RPMI8226 (cell line): ENCODE measurements at places on chromosomes 7 and 10.
A peak's percentile ranks its signal among the peaks of the same experiment; 100 is the strongest.

DNA sequence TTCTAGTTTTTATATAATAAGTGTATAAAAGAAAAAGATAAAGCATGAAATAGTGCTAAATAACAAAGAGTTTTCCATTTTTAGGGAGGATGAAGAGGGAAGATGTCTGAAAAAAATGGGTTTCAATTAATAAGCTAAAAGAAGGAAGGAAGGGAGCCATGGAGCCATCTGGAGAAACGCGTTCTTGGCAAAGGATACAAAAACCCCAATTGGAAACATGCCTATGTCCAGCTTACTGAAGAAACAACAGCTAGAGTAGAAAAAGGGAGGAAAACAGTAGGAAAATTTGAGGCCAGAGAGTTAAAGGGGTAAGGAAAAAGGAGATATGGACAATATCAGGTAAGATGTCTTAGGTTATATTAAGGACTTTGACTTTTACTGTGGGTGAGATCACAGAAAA is 416.2 kb upstream of the GHITM start:
- DNase-seq, result no peak

DNA sequence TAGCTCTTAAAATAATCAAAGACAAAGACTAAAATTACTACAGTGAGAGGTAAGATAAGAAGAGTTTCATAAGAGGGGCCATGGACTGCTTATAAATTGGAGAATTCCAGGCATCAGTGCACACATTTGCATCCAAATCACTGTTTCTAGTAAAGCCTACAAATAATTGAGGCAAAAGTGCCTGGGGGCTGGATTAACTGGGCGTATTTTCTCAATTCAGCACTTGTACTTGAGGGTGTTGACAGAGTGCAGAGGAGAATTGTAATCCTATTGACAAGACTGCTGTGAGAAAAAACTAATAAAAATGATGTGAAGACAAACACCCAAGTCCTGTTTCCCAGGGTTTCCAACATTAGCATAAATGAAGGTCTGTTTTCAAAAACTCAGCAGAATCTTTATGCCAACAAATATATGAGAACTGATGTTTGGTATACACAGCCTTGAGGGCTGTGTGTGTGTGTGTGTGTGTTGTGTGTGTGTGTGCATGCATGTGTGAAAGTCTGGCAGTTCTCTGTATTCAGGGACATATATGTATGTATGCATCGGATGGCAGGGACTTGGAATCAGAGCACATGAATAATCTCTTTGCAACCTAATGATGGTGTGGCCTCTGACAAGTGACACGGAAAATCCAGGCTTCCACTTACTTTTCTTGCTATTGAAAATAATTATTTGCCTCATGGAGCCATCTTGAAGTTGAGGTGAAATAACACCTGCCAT is 182.1 kb upstream of the CDC14C start:
- DNase-seq, result no peak

GRCh38 chr7:36708767-36709166 is 15.5 kb downstream of the AOAH start:
- DNase-seq, result no peak

DNA sequence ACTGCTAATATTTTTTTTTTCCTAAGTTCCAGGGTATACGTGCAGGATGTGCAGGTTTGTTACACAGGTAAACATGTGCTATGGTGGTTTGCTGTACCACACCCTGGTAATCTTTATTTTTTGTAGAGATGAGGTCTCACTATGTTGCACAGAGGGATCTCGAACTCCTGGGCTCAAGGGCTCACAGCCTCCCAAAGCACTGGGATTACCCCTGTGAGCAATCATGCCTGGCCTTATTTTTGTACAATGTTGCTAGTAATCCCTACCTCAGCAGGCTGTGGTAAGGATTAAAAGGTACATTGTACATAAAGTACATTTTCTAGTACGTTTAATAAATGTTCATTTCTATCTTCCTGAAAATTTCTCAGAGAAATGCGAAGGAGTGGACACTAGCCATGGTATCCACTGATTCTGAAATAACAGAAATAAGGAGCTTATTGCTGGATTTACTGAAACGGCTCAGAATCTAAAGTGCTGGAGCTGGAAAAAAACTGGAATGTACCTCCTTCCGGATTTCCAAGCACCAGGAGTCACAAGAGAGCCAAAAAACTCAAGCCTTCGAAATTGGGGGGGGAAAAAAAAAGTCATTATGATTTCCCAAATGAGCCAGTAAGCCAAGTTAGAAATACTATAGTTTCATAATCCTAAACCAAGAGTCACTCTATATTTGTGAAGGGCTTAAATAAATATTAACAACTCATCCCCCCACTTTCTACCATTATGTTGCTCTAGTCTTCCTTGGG is 69.6 kb downstream of the NT5C2 start:
- no peak for DNase-seq

- no peak for DNase-seq
Observed at GRCh38 chr10:109393425-109393824, 529.9 kb downstream of the XPNPEP1 start.

DNA sequence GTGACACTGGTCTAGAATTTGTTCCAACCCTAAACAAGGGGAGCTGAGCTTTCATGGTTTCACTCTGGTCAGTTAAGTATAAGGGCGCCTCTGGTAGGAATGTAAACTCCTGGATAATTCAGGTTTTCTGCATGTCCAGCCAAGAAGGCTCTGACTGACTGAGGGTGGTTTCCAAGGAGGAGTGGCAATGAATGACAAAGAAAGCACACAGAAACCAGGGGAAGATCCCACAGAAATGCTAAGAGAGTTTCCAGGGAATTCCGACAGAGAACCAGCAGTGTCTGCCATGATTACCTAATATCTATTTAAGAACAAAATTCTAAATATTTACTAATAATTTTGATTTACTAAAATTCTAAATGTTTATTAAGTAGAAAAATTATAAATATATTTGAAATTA is 27.3 kb upstream of the NRG3 start:
- DNase-seq, result no peak

GRCh38 chr7:110205899-110206298 is 885.0 kb upstream of the LRRN3 start:
- no peak for DNase-seq

DNA sequence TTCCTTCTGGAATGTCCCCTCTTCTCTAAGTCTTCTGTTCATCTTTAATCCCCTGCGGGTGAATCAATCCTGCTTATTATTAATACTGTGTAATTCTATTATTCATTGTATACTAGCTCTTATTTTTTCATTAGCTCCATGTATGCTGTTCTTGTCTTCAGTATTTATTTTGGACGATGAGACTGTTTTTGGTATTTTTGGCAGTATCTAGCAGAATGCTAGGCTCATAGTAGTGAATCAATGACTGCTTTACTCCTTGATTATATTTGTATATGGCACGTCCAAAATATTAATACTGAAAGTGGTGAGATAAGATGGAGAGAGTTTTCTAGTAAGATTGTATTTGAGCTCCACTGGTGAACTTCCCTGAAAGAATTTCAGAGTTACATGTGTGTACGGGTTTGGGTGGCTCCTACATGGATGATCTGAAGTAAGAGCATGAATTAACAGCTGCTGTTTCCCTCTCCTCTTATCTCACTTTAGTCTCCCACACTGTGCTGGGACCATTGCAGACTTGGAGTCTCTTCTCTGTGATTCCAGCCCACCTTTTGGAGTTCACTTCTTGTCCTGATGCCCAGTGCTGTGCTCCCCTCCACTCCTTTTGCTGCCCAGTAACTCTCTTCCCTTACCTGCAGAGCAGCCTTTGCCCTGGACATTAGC is 226.0 kb downstream of the CDK14 start:
- no peak for DNase-seq

DNA sequence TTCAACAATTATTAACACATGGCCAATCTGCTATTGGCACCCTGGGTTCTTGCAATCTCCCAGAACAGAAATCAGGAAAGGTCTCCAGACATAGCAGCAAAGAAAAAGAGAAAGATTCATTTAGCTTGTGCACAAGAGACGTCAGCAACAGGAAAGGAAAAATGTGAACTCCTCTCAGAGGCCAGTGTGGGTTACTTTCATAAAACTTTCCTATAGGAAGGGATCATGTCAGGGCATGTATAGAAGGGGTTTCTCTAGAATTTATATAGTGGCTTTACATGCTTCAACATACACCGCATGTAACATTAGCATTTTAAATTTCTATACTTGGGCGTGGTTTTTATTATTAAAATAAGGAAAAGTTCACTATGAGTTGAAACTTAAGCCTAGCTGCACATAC is 725.1 kb downstream of the SORCS1 start:
- no peak for DNase-seq

DNA sequence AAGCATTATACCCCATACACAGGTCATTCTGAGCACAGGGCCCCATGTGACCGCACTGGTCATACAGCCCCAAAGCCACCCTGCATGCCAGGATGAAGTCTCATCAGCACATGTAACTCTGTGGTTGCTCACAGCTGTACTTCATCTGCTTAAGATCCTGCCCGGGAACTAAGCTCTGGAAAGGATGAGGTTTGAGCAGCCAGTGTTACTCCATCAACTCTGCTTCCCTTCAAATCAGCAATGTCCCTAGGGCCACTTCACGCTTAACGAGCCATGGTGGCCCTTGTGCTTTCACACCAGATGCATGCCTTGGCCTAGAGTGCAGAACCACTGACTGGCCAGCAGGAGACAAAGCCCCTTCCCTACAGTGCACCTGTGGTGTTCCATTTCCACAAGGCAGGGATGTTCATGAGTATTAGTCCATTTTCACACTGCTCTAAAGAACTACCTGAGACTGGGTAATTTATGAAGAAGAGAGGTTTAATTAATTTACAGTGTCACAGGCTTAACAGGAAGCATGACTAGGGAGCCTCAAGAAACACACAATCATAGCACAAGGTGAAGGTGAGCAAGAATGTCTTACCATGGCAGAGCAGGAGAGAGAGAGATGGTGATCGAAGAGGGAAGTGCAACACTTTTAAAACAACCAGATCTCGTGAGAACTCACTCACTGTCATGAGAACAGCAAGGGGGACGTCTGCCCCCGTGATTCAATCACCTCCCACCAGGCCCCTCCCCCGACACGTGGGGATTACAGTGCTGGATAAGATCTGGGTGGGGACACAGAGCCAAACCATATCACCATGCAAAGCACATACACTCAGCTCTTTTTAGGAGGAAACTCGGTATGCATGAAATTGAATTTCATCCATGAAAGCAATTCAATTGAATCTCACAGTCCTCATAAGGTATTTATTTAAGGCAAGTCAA is 149.0 kb upstream of the CDCA7L start:
- DNase-seq, result peak; percentile 23

DNA sequence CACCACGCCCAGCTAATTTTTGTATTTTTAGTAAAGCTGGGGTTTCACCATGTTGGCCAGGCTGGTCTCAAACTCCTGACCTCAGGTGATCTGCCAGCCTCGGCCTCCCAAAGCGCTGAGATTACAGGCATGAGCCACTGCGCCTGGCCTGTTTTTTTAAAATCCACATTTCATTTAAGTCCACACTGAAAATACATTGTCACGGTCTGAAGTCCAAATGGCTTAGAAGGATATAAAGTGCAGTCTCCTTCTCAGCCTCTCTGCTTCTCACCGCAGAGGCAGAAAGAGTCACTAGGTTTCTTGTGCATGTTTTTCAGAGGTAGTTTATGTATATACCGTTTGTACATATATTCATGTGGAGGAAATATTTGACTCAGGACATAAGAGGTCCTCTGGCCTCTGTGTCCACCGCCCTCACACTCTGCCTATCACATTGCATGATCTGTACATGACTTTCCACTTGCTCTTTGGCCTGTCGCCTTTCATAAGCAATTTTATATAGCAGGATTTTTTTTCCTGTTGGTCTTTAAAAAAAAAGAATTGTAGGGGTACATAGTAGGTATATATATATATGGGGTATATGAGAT is 42.9 kb downstream of the BLNK start:
- DNase-seq, result no peak

GRCh38 chr10:132995909-132996602 is 53.7 kb upstream of the CFAP46 start:
- no peak for DNase-seq

DNA sequence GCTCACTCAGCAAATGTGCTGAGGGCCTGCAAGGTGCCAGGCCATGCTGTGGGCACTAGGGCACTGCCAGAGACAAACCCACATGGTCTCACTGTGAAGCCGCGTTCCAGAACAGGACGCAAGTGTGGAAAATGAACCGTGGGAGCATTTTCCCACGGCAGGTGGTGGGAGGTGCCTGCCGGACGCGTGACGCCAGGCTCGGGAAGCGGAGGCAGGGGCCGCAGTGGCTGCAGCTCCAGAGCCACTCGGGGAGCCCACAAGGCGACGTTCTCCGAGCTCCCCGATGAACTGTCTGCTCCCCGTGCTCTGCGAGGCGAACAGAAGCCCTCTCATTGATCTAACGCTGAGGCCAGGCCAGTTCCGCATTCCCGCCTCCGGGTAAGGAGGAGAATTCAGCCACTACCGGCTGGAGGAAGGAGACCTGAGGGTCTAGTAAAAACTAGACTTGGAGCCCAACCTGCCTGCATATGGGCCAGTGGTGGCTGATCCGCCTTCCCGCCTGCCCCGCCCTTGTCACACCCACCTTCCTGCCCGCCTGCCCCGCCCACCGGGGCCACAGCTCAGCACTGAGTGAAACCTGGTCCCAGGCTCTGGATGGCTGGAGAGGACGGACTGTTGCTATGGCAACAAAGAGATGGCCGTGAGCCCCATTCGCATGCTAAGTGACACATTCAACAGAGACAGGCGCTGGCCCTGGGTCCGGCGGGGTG is 13.1 kb downstream of the ADGRA1 start:
- peak; percentile 20 for DNase-seq

- no peak for DNase-seq
Observed at GRCh38 chr10:31920538-31920937, 8.1 kb downstream of the ARHGAP12 start.

- DNase-seq, result no peak
Observed at GRCh38 chr10:78185693-78186055, 152.0 kb downstream of the RPS24 start.

GRCh38 chr7:30301751-30302150 is 17.4 kb downstream of the ZNRF2 start:
- no peak for DNase-seq

DNA sequence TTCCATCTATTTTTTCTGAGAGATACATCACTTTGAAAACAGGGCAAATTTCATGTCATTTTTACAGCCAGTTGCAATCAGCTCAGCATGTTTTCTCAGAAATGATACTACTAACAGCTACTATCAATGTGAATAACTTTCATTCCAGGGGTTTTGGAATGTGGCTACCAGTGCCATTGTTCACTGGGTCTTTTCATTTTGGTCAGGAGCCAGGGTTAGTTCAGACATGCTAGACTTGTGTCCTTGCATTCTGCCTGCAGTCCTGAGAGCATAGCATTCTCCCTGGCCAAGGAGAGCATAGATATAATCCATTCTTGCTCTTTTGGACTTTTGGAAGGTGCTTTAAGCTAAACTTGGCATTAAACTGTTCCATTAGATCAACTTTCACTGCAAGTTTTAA is 160.9 kb upstream of the NEBL start:
- no peak for DNase-seq

DNA sequence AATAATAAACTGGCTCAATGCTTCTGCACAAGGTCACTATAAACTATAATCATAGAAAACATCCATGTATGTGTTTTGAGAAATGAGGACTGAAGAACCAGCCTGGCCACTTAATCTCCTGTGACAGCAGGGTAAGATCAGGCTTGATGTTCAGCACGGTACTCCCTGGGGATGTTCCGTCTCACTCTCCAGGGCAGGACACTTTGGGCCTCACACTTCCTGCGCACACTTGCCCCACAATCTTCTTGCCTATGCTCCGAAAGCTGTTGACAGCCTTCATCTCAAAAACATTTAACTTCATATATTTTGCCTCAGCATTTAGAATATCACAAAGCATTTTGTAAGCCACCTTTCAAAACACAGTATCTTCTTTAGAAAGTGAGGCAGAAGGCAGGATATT is 92.7 kb downstream of the PARD3 start:
- no peak for DNase-seq

- no peak for DNase-seq
Observed at GRCh38 chr10:93498166-93498565, 1.8 kb downstream of the CEP55 start.

GRCh38 chr7:158325530-158326381 is 261.9 kb downstream of the PTPRN2 start:
- peak; percentile 52 for DNase-seq
